ENCODE measurements at places on chromosomes 12 and 14.

- DNase-seq = no peak
Measured at GRCh38 chr12:104667139-104667538, 210.4 kb downstream of the CHST11 start.

DNA sequence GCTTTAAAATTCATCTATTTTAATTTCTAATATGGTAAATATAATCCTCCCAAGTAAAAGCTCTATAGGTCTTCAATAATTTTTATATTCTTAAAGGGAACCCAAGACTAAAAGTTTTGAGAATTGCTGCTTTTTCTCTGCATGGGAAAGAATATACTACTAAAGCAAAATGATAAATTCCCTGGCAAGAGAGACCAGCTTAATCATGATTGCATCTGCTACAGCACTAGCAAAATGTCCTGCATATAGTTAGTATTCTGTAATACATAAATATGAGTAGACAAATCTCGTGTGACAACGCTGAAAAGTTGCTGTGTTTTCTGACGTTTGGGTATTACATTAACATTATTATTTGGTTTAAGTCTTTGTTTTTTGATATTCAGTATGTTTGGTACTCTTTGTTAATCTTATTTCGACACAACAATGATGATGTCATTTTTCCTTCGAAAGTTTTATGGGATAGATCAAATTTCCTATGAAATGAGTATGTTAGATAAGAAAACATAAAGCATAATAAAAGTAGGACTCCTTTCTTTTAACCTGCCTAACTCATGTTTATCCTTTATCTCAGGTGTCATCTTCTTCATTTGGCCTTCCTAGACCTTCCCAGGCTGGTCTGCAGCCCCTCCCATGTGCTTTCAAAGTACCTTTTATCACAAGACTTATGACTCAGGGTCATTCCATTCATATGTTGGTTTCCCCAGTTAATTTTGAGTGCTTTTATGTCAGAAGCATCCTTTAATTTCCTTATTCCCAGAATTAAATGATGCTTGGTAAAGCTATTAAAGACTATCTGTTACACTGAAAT, 321.9 kb downstream of the RAD51B start:
- DNase-seq = no peak

- no peak for DNase-seq
Measured at GRCh38 chr12:25797386-25797785, 161.1 kb upstream of the RASSF8 start.

GRCh38 chr14:20998674-20999366, at the start of gene SLC39A2:
SLC39A2 (plus strand) TSS chr14:20999293; CDS start chr14:20999447, 154 bp downstream.
- DNase-seq = no peak

DNA sequence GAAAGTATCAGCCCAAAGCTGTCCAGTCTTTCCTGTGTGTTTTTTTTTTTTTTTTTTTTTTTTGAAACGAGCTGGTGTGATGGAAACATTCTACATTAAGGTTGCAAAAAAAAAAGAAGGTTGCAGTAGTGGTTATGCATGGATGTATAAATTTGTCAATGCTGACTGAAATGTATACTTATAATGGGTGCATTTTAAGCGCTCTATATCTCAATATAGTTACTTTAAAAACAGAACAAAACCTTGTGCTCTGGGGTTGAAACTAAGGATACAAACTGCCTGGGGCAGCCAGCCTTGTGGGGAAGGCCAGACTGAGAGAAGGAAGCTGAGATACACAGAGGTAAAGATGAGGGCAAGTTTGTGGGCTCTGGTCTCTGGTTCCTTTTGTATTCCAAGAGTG, 87.3 kb upstream of the RMST start:
- DNase-seq = no peak

GRCh38 chr12:64491718-64492117, 39.8 kb downstream of the TBK1 start:
- no peak for DNase-seq

DNA sequence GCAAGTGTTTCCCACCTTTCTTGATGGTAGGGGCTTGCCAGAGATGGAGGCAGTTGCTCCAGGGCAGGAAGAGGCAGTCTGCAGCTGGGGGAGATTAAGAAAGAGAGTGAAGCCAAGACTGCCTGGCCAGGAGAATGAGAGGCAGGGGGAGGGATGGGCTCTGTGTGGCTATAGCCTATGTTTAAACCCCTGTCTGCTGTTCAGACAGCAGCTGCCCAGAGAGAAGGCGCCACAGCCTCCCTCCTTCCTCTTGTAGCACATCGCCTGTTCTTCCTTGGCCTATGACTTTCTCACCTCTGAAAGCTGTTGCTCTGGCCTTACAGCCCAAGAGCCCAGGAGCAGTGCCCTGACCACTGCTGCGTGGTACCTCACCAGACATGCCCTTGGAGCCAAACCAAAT, 61.7 kb downstream of the EMP1 start:
- no peak for DNase-seq

GRCh38 chr14:66802962-66803361, 295.0 kb downstream of the GPHN start:
- no peak for DNase-seq

DNA sequence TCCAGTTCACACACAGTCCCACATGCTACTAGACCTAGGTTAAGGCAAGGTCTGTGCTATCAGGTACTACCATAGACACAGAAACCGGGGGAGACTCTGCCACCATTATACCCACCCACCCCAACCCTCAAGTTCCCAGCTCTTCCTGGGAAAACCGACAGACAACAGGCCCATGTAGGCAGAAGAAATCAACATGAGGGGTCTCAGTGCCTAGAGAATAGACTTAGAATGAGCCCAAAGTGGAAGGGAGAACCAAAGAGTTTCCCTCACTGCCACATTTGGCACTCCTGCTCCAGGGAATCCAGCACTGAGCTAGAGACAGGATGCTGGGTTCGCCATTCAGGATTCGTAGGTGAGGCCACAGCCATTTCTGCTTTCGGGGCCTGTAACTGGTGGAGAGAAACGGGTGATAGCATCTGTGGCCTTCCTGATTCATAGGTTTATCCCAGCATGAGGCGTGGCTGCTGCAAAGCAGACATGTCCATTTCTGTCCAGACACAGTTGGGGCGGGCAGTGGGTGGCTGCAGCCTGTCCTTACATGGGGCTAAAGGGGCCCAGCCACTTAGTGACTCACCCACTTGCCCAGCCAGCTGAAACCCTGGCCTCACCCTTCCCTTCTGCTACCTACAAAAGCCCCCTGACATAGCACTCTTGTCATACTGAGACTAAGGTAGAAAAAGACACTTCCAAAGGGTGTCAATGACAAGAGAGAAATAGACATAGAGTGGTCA, 69.4 kb downstream of the IRF2BPL start:
- peak; percentile 40 for DNase-seq

DNA sequence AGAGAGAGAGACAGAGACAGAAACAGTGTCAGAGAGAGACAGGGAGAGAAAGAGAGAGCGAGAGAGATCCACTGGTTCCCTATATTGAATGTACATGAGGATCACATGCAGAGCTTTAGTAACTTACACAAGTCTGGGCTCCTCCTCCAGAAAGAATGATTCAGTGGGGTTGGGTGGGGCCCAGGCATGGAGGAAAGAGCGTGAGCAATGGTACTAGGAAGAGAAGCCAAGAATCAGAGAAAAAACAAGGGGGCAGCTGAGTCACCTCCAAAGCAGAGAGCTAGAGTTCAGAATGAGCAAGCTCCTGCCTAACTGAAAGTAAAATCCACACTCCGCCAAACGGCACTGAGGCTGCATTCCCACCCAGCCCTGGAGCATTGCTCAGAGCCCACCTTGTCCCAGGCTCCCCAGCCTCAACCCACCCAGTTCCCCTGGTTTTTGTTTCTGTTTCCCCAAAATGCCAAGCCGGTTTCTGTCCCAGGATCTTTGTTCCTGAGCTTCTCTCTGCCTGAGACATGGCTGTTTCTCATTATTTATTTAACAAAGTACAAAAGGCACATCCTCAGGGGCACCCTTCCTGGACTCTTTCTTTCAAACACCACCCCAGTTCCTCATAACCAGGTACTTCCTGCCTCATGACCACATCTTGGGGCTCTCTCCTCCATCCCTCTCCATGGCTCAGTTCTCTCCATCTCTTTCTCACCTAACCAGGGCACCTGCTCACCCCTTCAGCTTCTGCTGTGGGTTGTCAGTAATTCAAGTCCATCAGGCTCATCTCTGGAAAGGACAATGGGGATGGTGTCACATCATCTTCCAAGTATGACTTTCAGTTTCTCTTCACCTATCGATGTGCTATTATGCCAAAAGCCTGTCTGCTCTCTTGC, 670.3 kb upstream of the TBX3 start:
- DNase-seq = no peak

- DNase-seq = no peak
Measured at GRCh38 chr14:94769391-94770250, at the start of gene GSC. GSC (minus strand) TSS chr14:94770113; CDS start chr14:94770015, 98 bp downstream.

DNA sequence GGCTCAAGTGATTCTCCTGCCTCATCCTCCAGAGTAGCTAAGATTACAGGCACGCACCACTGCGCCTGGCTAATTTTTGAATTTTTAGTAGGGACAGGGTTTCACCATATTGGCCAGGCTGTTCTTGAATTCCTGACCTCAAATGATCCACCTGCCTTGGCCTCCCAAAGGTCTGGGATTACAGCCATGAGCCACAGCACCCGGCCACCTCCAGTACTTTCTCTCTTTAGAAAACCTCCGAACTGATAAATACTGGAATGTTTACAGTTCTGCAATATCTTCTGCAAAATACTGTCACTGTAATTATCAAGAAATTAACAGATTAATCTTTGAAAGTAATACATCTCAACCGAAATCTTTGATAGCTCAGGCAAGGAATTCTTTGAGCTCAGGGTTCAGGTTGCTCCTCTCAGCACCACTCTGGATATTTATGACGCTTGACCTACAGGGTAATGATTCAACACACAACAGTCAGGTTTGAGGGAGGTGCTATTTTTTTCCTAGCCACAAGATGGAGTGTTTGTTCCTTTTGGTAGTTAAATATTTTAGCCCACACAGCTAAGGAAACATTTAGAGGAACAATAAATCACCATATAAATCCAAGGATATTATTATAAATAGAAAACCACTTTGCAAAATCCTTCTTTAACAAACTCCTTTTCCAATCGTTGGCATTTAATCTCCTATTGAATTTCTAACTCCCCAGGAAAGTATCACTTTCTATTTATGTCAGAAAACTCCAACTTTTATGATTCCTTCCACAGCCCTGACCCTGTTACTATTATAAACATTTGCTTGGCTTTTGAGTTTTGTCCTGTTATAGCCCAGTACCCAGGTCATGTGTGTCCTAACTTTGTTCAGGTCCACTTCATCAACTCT, 48.6 kb upstream of the GTF2A1 start:
- DNase-seq = peak; percentile 61

GRCh38 chr12:49930515-49931288, 19.8 kb upstream of the AQP2 start:
- no peak for DNase-seq

- DNase-seq = no peak
Measured at GRCh38 chr12:26906704-26907103, 31.1 kb downstream of the INTS13 start.

DNA sequence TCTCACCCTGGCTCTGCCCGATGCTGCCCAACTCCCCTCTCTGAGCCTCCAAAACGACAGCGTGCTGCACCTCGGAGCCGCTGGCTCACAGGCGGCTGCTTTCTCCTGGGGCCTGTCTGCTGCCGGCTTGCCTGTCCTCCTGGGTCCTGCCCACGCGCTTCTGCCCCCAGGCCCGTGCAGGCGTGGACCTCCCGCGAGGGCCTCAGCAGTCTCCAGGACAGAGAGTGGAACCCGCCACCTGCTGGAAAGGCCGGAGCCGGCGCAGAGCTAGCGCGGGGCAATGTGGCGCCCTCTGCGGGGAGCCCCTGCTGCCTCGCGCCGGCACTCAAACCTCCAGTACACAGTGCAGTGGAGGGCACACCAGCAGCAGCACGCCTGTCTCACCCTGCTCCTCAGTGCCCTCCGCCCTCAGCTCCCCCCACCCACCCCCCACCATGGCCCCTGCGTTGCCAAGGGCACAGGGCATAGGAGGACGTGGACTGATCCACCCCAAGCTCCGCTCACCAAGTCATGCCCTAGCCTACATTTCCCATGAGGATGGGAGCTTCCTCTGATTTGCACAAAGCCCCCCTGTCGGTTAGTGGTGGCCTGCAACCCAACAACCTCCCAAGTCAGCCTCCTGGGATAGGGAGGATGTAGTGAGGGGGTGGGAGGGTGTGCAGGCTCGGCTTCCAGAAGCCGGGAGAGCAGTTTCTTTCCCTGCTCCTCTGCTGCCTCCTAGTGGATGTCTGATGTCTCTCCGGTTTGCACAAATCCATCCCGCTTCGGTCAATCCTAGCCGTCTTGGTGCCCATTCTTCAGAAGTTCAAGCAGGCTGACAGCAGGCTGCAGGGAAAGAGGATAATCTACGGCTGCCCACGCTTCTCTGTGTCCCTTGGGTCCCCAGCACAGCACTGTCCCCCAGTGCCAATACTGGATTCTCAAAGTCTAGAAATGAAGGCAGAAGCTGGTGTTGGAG, 25.2 kb downstream of the KRT8 start:
- peak; percentile 76 for DNase-seq
